Aorta (tissue), 5 donors: ENCODE measurements at places on chromosomes 5 and 9. TPM values are rescaled to one million over a fixed set of nuclear protein-coding genes. Genes with fewer than 3 reads are reported as not detected.

GRCh38 chr5:4614088-4614487 is 526.0 kb upstream of the ADAMTS16 start:
- no peak for DNase-seq

DNA sequence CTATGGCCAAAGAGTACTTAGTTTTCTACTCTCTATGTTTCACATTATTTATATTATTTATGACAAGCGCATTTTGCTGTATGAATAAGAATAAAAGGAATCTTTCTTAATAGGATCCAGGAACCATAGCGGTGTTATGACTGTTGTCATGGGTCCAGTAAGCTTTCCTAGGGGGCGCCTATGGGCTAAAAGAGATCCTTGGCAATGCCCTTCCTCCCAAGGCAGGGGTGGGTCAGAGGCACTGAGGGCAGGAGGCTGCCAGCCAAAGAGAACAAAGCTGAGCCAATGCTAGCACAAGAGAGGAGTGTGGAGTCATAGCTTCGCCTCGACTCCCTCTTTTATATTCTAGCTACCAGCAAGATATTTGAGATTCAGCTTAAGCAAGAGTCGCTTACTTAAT is 98.4 kb upstream of the GNAQ start:
- DNase-seq, result no peak

DNA sequence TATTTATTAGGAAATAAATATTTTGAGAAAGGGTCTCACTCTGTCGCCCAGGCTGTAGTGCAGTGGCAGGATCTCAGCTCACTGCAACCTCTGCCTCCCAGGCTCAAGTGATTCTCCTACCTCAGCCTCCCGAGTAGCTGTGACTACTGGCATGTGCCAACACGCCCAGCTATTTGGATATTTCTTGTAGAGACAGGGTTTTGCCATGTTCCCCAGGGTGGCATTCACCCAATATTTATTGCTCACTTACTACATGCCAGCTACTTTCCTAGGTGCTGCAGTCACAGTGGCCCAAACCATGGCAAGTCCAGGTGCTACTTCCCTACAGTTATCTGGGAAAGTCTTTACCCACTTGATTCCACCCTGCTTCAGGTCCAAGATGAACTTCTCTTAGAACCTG is 8.3 kb upstream of the MED7 start:
- no peak for DNase-seq

GRCh38 chr9:107492381-107492970 is 2.9 kb upstream of the KLF4 start:
- no peak for DNase-seq

- DNase-seq, result no peak
Observed at GRCh38 chr5:173202266-173202875, 32.6 kb downstream of the NKX2-5 start.

DNA sequence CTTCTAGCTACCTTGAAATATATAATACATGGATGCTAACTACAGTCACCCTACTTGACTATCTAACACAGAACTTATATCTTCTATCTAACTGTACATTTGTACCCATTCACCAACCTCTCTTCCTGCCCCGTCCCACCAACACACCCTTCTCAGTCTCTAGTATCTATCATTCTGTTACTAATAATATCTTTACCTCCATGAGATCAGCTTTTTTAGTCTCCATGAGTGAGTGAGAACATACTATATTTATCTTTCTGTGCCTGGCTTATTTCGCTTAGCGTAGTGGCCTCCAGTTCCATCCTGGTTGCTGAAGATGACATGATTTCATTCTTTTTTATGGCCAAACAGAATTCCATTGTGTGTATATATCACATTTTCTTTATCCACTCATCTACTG is 37.0 kb downstream of the LIFR start:
- DNase-seq, result no peak

Gene TESK1
- 52.1 TPM for total RNA-seq

Gene MIER3
- total RNA-seq, result 27.2 TPM

Gene EGFLAM
- 13.5 TPM for total RNA-seq
